ENCODE measurements at places on chromosomes 16 and 17.

- no peak for DNase-seq
Observed at GRCh38 chr17:21152731-21153130, 26.0 kb downstream of the DHRS7B start.

- no peak for DNase-seq
Observed at GRCh38 chr16:22004341-22004740, 3.4 kb upstream of the PDZD9 start.

GRCh38 chr17:69093279-69093789 is 32.6 kb upstream of the ABCA9 start:
- DNase-seq = no peak

DNA sequence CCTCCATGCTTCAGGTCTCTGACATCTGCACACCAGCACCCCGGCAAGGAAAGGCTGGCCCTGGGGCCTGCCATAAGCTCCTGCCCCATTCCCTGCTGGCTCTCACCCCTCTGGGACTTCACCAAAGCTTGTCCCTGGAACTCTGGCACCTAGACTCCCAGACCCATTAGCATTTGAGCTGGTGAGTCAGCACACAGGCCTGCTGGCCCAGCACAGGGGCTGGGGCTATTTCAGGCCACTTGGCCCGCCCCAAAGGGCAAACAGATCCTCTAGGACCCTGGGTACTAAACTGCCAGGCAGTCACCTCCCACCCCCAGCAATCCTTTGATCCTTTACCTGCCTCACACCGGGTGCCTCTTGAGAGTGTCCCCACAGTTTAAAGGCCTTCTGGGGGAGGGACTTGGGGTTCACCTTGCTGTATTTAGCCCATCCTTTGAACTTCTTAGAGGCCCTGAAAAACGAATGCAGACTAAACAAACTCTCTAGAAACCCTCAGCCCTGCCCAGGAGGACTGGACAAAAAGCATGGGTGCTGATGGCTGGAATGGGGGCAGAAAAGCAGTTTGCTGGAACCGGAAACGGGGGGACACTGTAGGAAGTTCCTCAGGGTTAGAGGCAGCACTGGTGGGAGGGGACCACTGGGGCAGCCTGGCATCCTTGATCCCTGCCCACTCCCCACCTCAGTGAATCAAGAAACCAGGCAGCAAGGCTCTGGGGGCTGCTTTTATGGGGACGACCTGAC is 3.2 kb upstream of the SAMD14 start:
- DNase-seq = no peak
